ENCODE measurements at places on chromosomes 5 and 9.

GRCh38 chr5:158821331-158821730 is 278.4 kb downstream of the EBF1 start:
- no peak for DNase-seq

DNA sequence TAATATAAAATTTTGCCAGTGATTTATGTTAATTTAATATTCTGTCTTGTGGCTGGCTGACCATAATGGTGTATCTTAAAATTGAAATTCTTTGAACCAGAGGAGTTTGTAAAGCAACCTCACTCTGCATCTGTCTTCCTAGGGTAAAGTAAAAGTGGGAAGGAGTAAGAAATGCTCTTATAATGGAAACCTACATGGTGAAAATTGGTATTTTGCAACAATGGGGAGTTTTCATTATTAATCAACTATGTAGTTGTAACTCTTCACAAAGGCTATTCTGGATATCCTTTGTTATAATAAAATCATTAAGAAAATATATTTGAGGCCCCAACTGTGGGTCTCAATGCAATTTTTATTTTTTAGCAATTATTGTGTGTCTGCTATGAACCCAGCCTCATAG is 44.2 kb downstream of the SNX30 start:
- no peak for DNase-seq

DNA sequence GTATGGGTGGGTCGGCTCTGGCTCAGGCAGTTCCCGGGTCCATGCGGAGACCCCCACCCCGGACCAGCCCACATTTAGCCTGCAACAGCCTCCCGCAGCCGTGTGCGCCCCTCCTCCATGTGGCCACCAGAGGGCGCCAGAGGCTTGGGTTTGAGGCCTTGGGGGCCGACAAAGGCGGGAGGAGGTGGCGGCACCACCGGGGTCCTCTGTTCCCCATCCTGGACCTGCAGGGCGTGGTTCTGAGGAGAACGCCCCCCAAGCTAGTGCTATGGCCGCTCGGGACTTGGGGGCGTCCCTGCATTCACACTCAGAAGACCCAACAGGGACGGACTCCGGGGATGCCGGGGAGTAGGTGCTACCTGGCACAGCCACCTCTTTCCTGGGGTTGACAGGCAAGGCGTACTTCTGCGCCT is 16.5 kb downstream of the ASS1 start:
- peak; percentile 56 for DNase-seq

- no peak for DNase-seq
Measured at GRCh38 chr9:108134486-108135128, 645.0 kb upstream of the KLF4 start.

GRCh38 chr9:12462861-12463260 is 230.3 kb upstream of the TYRP1 start:
- DNase-seq = no peak

- DNase-seq = no peak
Measured at GRCh38 chr5:176383961-176384360, 4.4 kb downstream of the NOP16 start.

DNA sequence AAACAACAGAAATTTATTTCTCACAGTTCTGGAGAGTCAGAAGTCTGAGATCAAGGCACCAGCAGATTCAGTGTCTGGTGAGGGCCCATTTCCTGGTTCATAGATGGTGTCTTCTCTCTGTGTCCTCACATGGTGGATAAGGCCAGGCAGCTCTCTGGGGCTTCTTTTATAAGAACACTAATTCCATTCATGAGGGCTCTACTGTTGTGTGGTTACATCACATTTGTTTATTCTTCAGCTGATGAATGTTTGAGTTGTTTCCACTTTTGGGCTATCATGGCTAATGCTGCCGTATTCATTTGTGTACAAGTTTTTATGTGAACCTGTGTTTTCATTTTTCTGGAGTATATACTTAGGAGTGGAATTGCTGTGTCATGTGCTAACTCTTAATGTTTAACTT is 35.2 kb downstream of the DDX4 start:
- peak; percentile 13 for DNase-seq

DNA sequence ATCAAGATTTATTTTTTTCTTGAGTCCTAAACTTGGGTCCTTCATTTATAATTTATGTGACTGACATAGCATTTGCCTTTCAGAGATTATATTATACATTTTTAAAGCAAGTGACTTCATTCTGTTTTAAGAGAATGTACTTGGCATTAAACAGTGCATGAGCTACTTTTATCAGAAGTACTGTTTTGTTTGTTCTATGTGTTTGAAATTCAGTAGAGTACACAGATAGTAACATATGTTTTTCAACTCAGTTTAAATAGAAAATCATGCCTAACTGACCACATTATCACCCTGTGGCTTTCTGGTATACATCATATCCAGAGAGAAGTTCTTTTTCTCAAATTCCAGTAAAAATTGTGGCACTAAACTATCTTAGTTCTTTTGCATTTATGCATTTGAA is 335.3 kb upstream of the CDH18 start:
- peak; percentile 32 for DNase-seq

DNA sequence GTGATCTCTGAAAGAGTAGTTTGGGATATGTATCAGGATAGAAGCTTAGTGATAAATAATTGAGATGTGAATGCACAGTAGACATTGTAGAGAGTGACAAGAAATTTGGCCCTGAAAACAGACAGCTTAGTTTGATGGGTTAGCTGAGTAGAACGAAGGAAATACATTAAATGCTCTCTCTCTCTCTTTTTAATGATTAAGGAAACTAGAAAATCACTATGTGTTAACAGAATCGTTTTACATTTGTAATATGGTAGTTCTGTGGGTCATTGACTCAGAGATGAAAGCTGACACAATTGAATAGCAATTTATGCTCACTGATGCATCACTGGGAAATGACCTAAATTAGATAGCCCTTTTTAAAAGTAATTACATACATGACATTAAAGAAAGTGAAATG is 739.8 kb upstream of the PTPRD start:
- DNase-seq = no peak

Measured in NCI-H345 (cell line).